ENCODE measurements at places on chromosomes 4 and X. TPM values are rescaled to one million over a fixed set of nuclear protein-coding genes. Genes with fewer than 3 reads are reported as not detected.

The CENPVL2 gene
- total RNA-seq = not detected

The ADGRG4 gene
- not detected for total RNA-seq

The NELFA gene
- total RNA-seq = 27.0 TPM

- no peaks in the 10 kb centered on the region for H3K4me1 ChIP-seq
- no peaks in the 10 kb centered on the region for H3K36me3 ChIP-seq
- no peak for DNase-seq
- peak overlapping the region; percentile 54 for H3K27ac ChIP-seq
These were observed 78.7 kb upstream of the PDE5A start for GRCh38 chr4:119707336-119707735.

All from Panc1 (cell line).